Stimulated activated CD8-positive, alpha-beta memory T cell treated with anti-CD3 and anti-CD28 coated beads, Interleukin-7, amount 100 ng/mL, for 1 hour (primary cell): ENCODE measurements at places on chromosomes 13 and 19.

DNA sequence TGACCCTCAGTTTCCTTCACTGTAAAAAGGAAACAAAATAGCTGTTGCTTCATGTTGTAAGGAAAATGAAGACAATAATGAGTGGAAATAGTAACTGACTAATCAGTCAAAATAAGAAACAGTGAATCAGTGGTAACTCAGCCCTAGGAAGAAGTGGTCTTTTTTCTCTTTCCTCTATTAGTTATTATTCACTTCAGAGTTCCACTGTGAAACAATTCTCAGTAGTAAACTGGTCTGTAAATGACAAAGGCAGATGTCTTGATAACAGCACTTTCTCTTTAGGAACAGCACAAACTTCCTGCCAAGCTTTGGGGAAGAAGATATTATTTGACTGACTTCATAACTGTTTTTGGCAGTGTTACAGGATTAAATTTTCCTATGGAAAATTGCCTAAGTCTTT, 600.5 kb upstream of the KLHL1 start:
- no peak for DNase-seq

- DNase-seq: no peak
Measured at GRCh38 chr19:53892981-53893325, 11.0 kb downstream of the PRKCG start.

GRCh38 chr13:111586291-111586690, 265.8 kb downstream of the TEX29 start:
- no peak for DNase-seq

- no peak for DNase-seq
Measured at GRCh38 chr13:98265692-98266551, 88.9 kb upstream of the RNF113B start.

DNA sequence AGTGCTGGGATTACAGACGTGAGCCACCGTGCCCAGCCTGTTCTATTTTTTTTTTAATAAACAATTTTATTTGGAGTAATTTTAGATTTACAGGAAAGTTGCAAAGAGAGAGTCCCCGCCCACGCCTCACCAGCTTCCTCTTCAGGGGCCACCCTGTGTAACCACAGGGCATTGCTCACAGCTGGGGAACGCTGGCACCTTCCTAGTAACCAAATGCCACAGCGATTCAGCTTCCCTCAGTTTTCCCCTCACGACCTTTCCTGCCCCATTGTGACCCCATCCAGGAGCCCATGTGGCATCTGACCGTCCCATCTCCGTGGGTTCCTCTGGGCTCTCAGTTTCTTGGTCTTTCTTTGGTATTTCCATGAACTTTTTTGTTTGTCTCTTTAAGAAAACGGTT, 83.9 kb downstream of the GNG7 start:
- DNase-seq: peak; percentile 58

DNA sequence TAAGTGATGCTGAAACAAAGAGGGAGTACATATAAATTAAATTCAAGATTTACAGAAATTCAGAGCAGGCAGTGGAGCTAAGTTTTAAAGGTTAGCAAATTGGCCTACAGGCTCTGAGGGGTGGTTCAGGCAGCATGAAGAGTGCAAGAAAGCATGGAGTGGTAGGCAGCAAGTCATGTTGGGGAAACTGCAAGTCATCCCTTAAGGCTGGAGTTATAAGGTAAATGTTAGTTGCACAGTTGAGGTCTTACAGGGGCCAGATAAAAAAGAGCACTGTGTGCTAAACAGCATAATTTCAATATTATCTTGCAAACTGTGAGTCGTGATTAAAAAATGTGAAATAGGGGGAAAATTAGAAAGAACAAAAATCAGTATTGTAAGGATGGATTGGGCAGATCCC, 106.2 kb downstream of the VWA8 start:
- no peak for DNase-seq

DNA sequence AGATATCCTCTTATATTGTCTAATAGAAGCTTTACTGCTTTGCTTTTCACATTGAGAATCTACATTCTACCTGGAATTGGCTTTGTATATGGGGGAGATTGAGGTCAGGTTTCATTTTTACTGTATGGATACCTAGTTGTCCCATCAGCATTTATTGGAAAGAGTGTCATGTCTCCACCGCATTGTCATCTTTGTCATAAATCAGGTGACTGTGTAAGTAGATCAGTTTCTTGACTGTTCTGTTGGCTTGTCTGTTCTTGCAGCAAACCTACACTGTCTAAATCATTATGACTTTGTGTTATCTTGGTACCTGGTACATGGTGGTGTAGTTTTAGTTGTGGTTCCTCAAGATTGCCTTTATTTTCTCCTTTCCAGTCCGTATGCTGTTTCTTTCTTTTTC, 5.8 kb downstream of the URI1 start:
- no peak for DNase-seq

DNA sequence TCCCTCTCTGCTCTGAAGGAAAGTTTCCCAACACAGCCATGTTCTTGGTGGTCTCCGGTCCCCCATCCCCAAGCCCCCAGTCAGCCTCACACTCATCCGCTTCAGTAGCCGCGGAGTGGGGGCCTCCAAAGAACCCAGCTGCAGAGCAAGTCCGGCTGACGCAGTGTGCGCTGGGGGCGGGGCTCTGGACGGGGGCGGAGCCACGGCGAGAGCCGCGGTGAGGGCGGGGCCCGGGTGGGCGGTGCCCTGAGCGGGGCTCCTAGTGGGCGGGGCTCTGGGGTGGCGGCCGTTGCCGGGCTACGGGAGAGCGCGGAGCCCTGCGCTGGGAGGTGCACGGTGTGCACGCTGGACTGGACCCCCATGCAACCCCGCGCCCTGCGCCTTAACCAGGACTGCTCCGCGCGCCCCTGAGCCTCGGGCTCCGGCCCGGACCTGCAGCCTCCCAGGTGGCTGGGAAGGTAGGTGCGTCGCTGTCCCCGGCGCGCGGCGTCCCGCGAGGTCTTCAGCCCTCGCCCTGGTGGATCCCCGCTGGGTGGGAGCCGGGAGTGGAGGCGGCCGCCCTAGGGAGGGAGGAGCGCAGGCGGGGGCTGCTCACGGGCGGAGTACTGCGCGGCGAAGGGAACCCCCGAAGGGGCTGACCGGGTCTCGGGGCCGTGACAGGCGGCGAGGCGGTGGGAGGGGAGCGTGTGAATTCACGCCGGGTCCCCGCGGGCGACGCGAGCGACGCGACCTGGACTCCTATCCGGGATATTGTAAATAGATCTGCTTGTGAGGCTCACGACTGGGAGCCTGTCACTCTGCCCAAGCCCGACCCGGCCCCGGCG, 9.1 kb downstream of the TNFRSF19 start:
- peak; percentile 83 for DNase-seq

GRCh38 chr13:71865874-71866334, 1.1 kb downstream of the DACH1 start:
- DNase-seq: no peak

GRCh38 chr19:45713141-45713540, 17.6 kb downstream of the FBXO46 start:
- DNase-seq: no peak

DNA sequence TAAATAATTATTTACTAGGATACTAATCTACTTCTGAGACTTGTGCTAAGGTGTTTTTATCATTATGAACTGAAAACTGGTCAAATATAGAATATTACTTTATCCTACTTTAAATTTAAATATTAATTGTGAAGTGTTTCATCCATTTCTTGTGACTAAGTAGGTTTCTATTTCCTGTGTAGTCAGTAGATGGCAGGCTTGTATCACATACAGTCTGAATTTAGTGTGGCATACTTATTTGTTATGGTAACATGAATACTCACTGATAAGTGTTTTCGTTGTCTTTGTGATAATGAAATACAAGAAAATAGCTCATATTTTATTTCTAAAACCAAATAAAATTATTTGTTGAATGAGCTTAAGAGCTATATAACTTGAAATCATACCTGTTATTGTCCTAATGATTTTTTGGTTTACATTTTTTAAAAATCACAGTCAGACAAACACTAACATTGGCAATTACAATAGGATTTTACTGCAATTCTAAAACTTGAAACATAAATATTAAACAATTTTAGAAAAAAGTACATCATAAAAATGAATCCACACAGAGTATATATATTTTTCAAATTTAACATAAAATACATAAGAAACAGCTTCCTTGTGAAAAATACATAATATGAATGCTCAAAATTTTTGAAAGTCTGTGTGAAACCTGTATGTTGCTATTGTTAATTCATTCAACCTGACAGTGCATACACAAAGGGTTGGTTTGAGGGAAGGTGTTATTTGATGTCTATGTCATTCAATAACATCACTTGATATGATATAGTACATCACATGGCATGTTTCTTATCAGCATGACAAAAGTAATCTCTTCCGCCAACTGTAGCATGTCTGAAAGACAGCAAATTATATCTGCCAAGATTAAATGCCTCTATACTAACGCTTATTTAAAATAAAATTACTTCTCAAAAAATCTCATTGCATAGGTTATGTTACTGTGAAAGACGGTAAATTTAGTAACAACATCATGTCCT, 904.8 kb upstream of the PCDH20 start:
- DNase-seq: no peak

GRCh38 chr19:12884926-12885748, 1.9 kb downstream of the KLF1 start:
- peak; percentile 45 for DNase-seq

- no peak for DNase-seq
Measured at GRCh38 chr19:13013649-13014048, 18.4 kb downstream of the NFIX start.

DNA sequence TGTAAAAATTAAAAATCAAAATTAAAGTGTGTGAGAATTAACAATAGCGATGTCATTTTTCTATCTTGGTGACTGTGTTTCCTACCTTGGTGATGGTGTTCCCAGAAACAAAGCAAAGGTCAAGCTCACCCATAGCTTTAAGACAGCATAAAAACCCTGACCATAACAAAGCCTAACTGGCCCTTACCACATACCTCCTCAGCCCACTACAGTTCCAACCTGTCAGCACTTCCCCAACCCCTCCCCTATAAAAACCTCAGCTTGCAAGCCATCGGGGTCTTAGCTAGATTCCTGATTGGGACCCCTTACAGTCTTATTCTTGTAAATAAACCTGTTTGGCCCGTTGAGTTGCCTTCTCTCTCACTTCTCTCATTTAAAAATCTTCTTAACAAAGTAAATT, 484.4 kb upstream of the PCDH20 start:
- DNase-seq: no peak

DNA sequence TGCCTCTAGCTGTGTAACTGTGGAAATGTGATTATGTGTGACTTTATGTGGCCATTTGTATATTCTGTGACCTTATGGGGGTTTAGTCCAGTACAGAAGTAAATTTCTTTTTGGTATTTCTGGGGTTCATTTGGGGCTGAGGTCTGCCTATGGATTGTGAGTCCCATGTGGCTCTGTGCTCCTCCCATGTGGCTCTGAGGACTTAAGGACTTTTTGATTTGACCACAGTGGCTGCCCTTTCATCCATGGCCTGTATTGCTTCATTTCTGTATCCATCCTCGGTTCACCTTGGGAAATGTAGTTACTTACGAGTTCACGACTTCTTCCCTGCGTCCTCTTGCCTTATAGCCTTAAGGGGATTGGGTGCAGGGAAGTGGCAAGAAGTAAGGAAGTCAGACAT, 1.0 kb downstream of the ZNF420 start:
- no peak for DNase-seq

- DNase-seq: no peak
Measured at GRCh38 chr19:5751709-5752108, 31.3 kb downstream of the CATSPERD start.

GRCh38 chr13:46374710-46375109, 12.3 kb downstream of the RUBCNL start:
- no peak for DNase-seq

DNA sequence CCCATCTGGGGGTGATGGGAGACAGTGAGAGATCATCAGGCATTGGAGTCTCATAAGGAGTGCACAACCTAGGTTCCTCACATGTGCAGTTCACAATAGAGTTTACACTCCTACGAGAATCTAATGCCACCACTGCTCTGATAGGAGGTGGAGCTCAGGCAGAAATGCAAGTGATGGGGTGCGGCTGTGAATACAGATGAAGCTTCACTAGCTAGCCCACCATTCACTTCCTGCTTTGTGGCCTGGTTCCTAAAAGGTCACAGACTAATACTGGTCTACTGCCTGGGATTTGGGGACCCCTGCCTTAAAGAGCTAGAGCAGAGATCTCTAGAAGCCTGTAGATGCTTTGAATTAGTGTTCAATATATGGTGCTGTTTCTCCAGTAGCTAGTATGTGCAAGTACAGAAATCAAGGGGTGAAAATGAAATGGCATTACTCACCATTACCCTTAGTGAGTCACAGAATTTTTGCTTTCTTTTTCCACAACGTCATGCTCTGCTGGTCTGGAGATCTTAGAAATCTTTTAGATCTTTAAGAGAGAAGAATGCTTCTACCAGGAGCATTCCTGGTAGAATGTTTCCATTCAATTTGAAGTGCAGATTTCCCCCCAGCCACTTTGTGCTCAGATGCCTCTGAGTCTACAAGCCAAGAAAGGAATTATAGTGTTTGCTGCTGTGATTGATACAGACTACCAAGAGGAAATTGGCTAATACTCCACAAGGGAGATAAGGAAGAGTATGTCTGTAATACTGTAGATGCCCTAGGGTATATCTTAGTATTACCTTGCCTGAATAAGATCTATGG, 2301.2 kb downstream of the PCDH9 start:
- DNase-seq: no peak

- DNase-seq: no peak
Measured at GRCh38 chr19:16326401-16327168, 2.0 kb downstream of the KLF2 start.

DNA sequence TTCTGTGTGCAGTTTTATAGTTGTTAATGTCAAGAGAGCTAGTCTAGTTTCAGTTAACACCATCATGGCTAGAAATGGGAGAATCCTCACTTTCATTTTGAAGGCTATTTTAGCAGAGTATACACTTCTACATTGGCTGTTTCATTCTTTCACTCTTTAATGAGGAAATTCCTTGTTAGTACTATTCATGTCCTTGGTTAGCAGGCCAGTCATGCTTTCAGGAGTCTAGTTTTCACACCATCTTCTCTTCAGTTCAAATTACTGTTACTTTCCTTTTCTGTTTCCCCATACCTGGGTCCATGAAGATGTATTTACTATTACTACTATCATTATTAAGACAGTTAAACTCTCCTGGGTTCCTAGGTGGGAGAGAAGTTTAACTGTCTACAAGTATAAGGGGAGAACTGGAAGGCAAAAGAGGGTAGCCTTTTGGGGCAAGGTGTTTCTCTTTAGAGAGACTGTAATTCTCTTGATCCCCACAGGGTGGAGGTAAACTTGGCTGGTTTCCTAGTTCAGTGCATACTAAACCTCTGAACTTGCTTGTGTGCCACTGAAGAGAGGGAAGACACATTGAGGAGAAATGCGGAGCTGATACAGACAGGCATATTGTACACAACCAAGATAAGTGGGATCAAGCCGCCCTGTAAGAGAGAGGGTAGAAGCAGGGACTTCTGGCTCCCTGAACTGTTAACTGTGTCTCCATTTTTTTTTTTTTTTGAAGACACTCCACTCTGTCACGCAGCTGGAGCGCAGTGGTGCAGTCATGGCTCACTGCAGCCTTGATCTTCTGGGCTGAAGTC, 41.3 kb upstream of the IGFL4 start:
- no peak for DNase-seq
